Fibroblast of skin of left quadriceps (primary cell): ENCODE measurements at places on chromosomes 11 and 22.
A peak's percentile ranks its signal among the peaks of the same experiment; 100 is the strongest.

DNA sequence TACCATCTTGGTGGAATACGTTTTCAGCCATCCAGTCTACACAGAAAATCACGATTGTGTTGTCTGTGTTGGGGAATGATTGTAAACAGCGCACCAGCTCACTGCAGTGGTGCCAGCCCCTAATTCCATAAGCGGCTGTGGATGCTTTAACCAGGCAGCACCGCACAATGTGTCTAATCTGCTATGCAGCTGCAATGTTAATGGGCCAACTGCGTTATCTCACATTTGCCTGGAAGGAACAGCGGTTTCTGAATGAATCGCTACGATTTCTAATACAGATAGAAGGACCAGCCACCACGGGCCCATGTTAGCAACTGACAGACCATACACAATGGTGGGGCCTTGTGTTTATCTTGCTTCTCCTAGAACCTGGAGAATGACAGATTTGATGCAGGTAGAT is 384.5 kb upstream of the KIRREL3 start:
- no peak for DNase-seq

- DNase-seq = no peak
Observed at GRCh38 chr11:57484141-57484710, 23.9 kb downstream of the RTN4RL2 start.

- DNase-seq = no peak
Observed at GRCh38 chr11:21641869-21642268, 551.0 kb upstream of the ANO5 start.

DNA sequence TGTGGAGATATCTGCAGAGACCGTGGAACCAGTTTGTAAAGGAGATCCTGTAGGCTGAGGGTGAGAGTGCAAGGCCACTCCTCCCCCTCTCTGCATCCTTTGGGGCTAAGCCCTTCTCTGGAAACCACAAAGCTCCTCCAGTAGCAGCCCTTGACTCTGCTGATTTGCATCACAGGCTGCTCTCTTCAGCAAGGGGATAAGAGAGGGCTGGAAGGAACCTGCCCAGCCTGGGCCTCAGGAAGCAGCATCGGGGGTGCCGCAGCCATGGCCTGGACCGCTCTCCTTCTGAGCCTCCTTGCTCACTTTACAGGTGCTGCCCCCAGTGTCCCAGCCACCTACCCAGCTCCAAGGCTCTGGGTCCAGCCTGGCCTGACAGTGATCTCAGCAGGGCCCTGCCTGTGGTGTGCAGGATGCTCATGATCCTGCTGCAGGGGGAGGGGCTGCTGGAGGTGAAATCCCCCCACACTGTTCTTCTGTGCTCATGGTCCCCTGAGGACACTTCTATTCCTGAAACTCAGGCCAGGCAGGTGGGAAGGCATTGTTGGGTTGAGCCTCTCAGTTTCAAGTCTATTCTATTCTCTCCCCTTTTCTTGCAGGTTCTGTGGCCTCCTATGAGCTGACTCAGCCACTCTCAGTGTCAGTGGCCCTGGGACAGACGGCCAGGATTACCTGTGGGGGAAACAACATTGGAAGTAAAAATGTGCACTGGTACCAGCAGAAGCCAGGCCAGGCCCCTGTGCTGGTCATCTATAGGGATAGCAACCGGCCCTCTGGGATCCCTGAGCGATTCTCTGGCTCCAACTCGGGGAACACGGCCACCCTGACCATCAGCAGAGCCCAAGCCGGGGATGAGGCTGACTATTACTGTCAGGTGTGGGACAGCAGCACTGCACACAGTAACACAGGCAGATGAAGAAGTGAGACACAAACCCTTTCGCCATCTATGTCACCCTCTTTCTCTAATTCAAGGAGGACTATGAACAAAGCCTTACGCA is 68.5 kb upstream of the IGLL5 start:
- DNase-seq = no peak

DNA sequence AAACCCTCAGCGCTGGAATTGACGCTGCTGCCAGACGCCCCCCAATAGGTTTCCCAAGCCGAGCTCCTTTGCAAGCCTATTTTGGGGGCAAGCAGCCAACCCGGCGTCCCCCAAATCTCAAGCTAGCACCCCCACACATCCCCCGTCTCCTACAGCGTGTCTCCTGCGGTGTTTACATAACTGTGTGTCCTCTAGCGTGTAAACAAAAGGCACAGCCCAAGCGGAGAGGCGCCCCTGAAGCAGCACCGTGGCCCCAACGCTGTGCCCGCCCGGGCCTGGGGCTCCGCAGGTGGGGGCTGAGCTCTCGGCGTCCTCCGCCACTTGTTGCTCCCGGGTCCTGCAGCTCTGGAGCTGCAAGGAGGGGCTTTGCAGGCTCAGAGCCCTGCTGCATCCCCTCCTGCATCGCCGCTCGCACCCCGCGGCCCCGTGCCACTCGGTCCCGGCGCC is 1.6 kb downstream of the CADM1 start:
- no peak for DNase-seq

- no peak for DNase-seq
Observed at GRCh38 chr11:34473603-34474169, 35.0 kb downstream of the CAT start.

DNA sequence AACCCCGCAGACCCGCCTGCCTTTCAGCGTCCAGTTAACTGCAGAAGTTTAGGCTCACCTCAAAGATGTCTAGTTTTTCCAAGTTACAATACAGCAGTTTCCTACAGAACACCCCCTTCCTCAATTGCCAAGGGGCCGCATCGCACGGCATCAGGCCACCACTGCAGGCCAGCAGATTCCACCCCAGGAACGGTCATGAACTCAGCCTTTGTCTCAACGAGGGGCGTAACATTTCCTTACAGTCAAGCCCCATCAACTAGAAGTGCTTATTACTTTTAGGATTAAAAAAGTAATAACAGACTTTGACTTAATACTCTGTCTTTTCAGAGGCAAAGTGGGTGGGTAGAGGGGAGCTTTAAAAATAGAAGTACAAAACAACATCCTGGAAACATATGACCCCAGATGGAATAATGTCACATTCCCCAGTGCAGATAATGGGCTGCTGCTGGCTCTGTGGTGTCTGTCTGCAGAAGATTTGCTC is 36.3 kb downstream of the PPP2R1B start:
- no peak for DNase-seq

GRCh38 chr11:120149246-120149645 is 11.3 kb upstream of the TRIM29 start:
- DNase-seq = no peak

DNA sequence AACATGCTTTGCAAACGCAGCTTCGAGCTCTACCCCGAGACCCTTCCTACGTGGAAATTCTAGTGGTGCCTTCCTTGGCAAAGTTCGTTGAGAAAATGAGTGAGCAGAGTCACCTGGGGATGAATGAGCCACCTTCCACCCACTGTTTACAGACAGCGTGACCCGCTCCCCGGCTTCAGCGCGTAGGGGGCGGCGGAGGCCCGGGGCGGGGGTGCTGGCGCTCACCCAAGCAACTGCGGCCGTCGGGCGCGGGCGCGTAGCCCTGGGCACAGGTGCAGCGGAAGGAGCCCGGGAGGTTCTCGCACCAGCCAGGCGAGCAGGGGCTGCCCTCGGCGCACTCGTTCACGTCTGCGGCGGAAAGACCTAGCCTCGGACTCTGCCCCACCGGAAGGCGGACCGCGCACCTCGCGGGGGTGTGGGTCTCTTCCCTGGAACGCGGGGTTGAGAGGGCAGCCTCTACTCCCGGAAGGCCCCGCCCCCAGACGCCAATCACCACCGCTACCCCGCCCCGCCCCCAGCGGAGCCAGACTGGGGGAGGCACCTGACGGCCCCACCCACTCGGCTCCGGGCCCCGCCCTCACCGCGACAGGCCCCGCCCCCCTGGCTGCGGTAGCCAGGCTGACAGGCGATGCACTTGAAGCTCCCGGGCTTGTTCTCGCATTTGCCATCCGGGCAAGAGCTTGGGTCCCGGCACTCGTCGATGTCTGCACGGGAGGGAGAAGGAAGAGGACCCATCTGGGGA is 11.8 kb downstream of the LTBP3 start:
- no peak for DNase-seq

GRCh38 chr11:117572129-117572528 is 224.9 kb downstream of the DSCAML1 start:
- no peak for DNase-seq

DNA sequence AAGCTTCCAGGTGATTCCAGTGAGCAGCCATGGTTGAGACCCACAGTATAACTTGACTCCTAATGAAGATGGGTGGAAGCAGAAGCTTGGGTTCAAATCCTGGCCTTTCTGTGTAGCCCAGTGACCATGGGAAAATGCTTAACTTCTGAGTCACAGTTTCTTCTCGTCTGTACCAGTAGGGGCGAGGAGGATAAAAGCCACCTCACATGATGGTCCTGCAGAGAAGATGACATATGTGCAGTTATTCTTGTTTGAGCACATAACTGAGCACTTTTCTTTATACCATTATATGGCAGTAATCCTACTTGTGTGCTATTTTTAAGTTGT is 4.9 kb downstream of the TMEM109 start:
- no peak for DNase-seq

DNA sequence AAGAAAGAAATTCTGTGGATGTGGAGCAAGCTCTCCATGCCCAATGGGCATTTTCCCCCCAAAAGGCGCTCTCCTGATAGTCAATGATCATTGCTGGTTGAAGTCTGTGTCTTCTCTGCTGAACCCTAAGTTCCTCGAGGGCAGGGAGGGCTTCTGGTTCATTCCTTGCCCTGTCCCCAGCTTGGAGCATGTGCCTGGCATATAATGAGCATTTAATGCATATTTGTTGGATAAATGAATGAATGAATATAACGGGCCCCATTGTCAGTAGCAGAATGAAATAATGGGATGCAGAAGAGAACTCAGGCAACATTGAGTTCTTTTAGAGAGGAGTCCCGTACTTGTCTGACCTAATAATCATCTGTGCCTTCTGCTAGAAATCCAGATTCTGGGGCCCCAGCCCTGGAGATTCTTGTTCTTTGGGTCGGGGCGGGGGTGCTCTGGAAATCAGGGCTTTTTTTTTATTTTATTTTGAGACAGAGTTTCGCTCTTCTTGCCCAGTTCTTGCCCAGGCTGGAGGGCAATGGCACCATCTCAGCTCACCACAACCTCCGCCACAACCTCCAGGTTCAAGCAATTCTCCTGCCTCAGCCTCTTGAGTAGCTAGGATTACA is 64.4 kb downstream of the CD82 start:
- DNase-seq = no peak

DNA sequence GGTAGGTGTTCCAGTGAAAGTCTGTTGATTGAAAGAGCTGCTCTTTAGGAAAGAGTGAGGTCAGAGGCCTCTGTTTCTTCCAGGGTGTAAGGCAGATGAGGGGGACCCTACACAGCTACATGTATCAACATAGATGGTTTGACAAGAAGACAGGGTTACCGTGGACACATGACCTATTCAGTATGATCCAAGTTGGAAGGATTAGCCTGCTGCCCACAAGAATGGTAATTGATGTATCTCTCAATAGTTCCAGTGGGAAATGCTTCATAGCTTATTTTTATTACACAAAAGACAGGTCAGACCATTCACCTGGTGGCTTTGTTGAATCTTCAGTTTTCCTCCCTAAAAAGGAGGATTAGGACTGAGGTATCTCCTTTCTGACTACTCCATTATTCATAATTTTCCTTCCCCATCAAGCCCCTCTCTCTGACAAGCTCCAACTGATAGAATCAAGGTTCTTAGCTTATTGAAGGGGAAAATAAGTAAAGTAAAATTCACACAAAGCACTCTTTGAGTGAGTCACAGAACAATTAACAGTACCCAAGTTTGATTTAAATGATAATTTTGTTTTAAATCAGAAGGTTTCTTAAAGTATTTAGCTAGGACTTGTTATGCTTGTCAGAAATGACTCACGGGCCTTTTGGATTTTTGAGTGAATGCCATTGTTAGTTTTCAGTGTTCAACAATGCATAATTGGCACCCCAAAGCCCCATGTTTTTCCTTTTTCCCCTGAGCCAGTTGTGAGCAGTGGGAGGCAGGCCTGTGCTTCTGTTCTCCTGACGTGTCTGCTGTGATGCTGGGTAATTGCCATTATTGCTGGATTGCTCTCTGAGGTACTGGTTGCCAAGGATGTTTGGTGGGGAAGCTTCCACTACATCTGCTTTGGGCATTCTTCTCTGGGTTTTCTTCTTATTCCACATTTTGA is 373.2 kb downstream of the DDX10 start:
- DNase-seq = peak; percentile 79

GRCh38 chr11:72605973-72606747 is 68.1 kb downstream of the PDE2A start:
- no peak for DNase-seq

DNA sequence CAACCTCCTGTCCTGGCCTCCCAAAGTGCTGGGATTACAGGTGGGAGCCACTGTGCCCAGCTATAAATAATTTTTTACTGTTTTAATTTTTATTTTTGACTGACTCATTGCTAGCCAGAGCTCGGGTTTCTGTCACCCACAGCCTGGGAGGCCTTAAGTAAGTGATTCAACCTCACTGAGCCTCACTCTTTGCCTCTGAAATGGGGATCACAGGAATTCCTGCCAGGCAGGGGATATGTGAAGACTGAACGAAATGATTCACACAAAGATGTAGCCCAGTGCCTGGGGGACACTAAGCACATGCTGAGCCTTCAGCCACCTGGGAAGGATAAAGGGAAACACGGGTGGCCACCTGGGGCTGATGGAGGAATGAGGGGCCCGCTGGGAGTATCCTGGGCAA is 3.8 kb upstream of the LRRC74B start:
- DNase-seq = peak; percentile 18

- DNase-seq = no peak
Observed at GRCh38 chr11:1006762-1007161, 29.8 kb downstream of the MUC6 start.

- DNase-seq = no peak
Observed at GRCh38 chr11:63837027-63837688, 1.8 kb upstream of the MARK2 start.

DNA sequence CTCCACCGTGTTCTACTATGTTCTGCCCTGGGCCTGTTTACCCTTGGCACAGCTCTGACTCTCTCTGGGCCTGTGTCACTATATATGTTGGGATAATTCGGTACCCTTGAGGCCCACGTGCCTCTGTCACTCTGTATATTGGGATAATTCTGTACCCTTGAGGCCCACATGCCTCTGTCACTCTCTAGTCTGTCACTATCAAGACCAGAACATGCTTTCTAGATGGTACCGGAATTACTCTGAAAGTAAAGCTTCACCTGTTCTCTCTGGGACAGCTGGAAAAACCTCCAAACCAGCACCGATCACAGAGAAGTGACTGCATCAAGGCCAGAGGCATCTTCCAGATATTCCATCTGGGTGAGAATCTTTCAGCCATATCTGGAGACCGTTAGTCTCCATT is 9.3 kb upstream of the FCHSD2 start:
- DNase-seq = no peak
